ENCODE measurements at places on chromosomes 6 and 20. TPM values are rescaled to one million over a fixed set of nuclear protein-coding genes. Genes with fewer than 3 reads are reported as not detected.

Gene PRKN
- total RNA-seq: not detected

Gene UNC5CL
- 2.1 TPM for total RNA-seq

Gene SLC16A10
- 1.0 TPM for total RNA-seq

Gene SH3BGRL2
- total RNA-seq: 0.32 TPM

Gene KIAA0408
- total RNA-seq: 16.4 TPM

Gene GGT7
- 16.2 TPM for total RNA-seq

Gene SIRPB1
- total RNA-seq: 4.5 TPM

Gene HLA-DRB1
- 173 TPM for total RNA-seq

Gene CFB
- total RNA-seq: 0.59 TPM

Gene RNF182
- total RNA-seq: not detected

Gene ZNF451
- 74.6 TPM for total RNA-seq

Gene BPI
- total RNA-seq: not detected

Gene KIAA1755
- not detected for total RNA-seq

Gene TMEM217
- 8.0 TPM for total RNA-seq
